Fibroblast of lung (primary cell): ENCODE measurements at places on chromosomes 16 and 17. TPM values are rescaled to one million over a fixed set of nuclear protein-coding genes. Genes with fewer than 3 reads are reported as not detected.

Gene HBA1
- not detected in 2 replicates for total RNA-seq

Gene NLRC3
- under 0.01 and 0.17 TPM in 2 replicates for total RNA-seq

Gene CES1
- 41.1 and 41.6 TPM in 2 replicates for total RNA-seq

Gene IFI35
- 31.3 and 34.5 TPM in 2 replicates for total RNA-seq

Gene CLDN9
- total RNA-seq: not detected in 2 replicates

Gene ACSM2A
- not detected in 2 replicates for total RNA-seq

Gene CD300E
- not detected in 2 replicates for total RNA-seq

Gene SLC22A31
- 0.17 and 0.26 TPM in 2 replicates for total RNA-seq

Gene ZNF778
- 7.4 and 9.4 TPM in 2 replicates for total RNA-seq

Gene TP53TG3F
- not detected in 2 replicates for total RNA-seq

Gene SBK1
- total RNA-seq: under 0.01 TPM in 2 replicates

Gene ASGR2
- total RNA-seq: not detected in 2 replicates

Gene TMC5
- total RNA-seq: not detected in 2 replicates

Gene SRCIN1
- total RNA-seq: under 0.01 TPM in 1 of 2 replicates, not detected in the other

Gene IGSF6
- under 0.01 TPM in 1 of 2 replicates, not detected in the other for total RNA-seq

Gene RDM1
- under 0.01 and 0.83 TPM in 2 replicates for total RNA-seq

Gene UBALD1
- total RNA-seq: 3.6 and 4.4 TPM in 2 replicates

Gene RBBP6
- 16.4 and 16.8 TPM in 2 replicates for total RNA-seq

Gene OR1F1
- total RNA-seq: not detected in 2 replicates

- H3K36me3 ChIP-seq: no peaks in the 10 kb centered on the region
- no peak for DNase-seq
- H3K27ac ChIP-seq: no peak overlapping the region
- no peak overlapping the region for H3K4me3 ChIP-seq
- no peaks in the 10 kb centered on the region for H3K27me3 ChIP-seq
These were observed 12.3 kb downstream of the CDH1 start for GRCh38 chr16:68749432-68749831.

- H3K4me1 ChIP-seq: no peaks in the 10 kb centered on the region
- H3K4me3 ChIP-seq: no peak overlapping the region
- H3K27ac ChIP-seq: no peak overlapping the region
- DNase-seq: no peak
- no peaks in the 10 kb centered on the region for H3K27me3 ChIP-seq
These were observed 40.3 kb downstream of the SDK2 start for GRCh38 chr17:73603971-73604370.

DNA sequence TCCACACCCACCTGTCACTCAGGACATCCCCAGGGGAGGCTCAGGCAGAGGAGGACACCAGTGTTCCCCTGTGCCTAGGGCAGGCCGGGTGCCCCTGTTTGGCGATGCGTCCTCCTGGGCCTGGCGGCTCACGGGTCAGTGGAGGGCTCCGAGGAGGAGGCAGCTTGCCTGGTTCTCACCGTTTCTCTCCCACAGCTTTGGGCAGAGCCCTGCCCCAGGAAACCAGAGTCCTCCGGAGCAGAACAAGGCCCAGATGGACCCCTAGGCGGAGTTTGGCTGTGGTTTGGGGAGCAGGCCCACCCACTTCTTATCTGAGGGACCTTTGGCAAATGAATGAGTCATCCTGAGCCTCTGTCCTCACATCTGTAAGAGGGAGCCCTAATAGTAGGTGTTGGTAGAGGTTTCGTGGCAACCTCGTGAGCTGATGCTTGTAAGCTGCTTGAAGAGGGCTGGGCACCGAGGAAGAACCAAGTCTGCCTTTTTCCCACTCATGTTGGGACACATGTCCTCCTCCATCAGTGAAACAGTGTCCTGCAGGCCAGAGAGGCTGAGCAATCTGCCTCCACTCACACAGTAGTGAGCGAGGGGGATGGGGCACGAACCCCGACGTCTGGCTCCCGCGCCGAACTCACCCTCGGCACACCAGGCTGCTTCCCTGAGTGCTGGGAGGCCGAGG lies 247.0 kb upstream of the CIBAR2 start:
- H3K36me3 ChIP-seq: peaks cover 1% of the 10 kb centered on the region
- H3K4me1 ChIP-seq: peaks cover 11% of the 10 kb centered on the region
- H3K27ac ChIP-seq: no peak overlapping the region
- no peaks in the 10 kb centered on the region for H3K27me3 ChIP-seq
- DNase-seq: peak; percentile 52
- no peak overlapping the region for H3K4me3 ChIP-seq

DNA sequence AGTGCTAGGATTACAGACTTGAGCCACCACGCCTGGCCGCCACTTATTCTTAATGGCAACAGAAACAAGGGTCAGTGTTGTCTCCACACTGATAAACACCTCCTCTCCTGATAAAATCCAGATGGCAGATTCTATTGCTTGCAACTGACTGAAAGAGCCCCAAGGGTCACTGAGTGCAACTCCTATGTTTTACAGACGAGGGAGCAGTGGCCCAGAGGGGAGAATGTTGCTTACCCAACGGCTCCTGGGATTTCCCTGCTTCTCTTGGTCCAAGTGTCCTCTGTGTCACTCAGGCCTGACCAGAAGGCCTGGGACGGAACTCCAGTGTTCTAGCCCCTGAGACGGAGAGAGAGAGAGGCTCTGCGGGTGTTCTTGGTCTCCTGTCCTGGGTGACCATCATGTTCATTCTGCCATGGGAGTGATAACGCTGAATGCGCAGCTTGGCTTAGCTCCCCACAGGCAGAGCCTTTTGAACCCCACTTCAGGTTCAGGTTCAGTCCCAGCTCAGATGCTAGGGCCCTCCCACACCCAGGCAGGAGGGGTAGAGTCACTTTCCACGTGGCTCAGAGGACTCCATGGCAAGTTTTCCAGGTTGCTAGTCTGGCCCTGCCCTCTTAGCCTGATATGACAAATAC lies 77.3 kb upstream of the NLRP1 start:
- H3K4me3 ChIP-seq: no peak overlapping the region
- no peak overlapping the region for H3K27ac ChIP-seq
- no peak for DNase-seq

GRCh38 chr16:10668322-10669045 lies 26.2 kb downstream of the TEKT5 start:
- H3K27ac ChIP-seq: no peak overlapping the region
- no peak overlapping the region for H3K4me3 ChIP-seq
- no peaks in the 10 kb centered on the region for H3K4me1 ChIP-seq
- H3K36me3 ChIP-seq: no peaks in the 10 kb centered on the region

DNA sequence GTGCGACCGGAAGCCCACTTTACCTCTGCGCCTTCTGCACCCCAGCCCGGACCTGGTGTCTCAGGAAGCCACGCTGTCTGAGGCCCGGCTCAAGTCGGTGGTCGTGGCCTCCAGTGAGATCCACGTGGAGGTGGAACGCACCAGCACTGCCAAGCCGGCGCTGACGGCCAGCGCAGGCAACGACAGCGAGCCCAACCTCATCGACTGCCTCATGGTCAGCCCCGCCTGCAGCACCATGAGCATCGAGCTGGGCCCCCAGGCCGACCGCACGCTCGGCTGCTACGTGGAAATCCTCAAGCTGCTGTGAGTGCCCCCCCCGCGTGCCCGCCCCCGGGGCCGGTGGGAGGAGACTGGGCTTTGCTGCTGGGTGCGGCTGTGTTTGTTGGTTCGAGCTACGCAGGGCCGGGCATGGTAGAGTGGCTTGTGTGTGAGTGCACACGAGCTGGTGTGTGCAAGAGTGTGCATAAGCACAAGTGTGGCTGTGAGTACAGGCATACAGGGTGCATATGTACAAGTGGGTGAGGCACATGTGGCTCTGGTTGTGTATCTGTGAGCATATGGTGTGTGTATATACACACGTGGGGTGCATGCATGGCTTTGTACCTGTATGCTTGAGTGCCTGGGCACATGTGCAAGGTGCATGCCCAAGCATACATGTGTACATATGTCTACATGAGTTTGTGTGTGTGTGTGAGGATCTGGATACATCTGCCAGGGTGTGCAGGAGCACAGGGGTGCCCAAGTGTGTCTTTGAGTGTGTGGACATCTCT lies 100.6 kb upstream of the PLCG2 start:
- H3K27me3 ChIP-seq: no peaks in the 10 kb centered on the region
- H3K4me1 ChIP-seq: no peaks in the 10 kb centered on the region
- no peak for DNase-seq
- no peaks in the 10 kb centered on the region for H3K36me3 ChIP-seq
- no peak overlapping the region for H3K4me3 ChIP-seq

DNA sequence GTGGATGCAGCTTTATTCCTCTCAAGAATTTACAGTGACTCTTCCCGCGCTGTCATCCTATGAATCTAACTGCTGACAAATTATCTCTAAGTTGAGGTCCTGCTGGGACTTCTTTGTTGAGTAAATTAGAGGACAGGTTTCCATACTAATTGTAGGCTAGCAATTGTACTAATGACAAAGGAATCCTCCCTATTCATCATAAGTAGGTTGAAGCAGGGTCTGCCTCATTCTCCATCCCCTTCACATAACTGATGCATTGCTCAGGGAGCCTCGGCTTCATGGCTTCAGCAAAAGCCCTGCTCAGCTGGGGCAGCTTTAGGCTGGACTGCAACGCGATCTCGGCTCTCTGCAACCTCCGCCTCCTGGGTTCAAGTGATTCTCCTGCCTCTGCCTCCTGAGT lies 83.1 kb upstream of the IRX6 start:
- DNase-seq: no peak
- no peaks in the 10 kb centered on the region for H3K27me3 ChIP-seq
- H3K4me1 ChIP-seq: no peaks in the 10 kb centered on the region
- no peak overlapping the region for H3K4me3 ChIP-seq
- H3K27ac ChIP-seq: no peak overlapping the region
- H3K36me3 ChIP-seq: no peaks in the 10 kb centered on the region

DNA sequence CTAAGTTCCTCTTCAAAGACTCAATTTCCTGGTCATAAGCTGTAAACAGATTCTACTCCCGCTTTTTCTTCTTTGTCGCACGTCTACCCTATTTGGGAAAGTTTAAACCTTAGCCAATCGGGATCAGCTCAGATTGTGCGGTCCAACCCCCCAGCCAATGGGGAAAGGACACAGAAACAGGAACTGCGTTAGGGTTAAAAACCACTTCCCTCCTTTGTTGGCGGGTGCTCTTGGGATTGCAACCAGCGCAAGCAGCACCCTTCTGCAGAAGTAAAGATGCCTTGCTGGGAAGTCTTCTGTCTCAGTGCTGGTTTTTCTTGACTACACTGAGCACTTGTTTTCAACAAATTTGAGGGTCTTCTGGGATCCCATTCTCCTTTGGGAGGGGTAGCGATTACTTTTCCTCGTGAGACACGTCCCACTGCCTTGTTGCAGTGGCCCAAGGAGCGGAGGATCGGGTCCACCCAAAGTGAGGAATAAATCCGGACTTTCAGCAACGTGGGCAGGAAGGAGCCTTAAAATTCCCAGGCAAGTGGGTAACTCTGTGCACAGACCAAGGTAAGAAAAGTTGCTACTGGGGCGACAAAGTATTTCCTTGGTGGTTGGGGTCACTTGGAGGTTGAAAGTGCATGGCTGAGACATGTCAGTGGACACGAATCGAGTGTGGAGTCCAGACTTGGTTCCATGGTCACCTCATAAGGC lies 1.0 kb upstream of the YPEL3 start:
- H3K4me3 ChIP-seq: no peak overlapping the region
- DNase-seq: no peak
- no peaks in the 10 kb centered on the region for H3K36me3 ChIP-seq

GRCh38 chr17:6471531-6472465 lies 27.5 kb downstream of the PIMREG start:
- H3K4me3 ChIP-seq: no peak overlapping the region
- H3K36me3 ChIP-seq: no peaks in the 10 kb centered on the region
- H3K4me1 ChIP-seq: no peaks in the 10 kb centered on the region
- no peak overlapping the region for H3K27ac ChIP-seq
- peak; percentile 70 for DNase-seq

GRCh38 chr16:86899151-86899550 lies 320.8 kb downstream of the FOXL1 start:
- H3K4me3 ChIP-seq: no peak overlapping the region
- no peak overlapping the region for H3K27ac ChIP-seq
- DNase-seq: no peak
- no peaks in the 10 kb centered on the region for H3K27me3 ChIP-seq

GRCh38 chr16:21224800-21225199 lies 8.7 kb upstream of the ANKS4B start:
- no peaks in the 10 kb centered on the region for H3K4me1 ChIP-seq
- H3K27ac ChIP-seq: no peak overlapping the region
- no peak for DNase-seq

- H3K36me3 ChIP-seq: peaks cover 35% of the 10 kb centered on the region
- no peak overlapping the region for H3K27ac ChIP-seq
- H3K4me1 ChIP-seq: no peaks in the 10 kb centered on the region
- no peaks in the 10 kb centered on the region for H3K27me3 ChIP-seq
These were observed 5.7 kb downstream of the PRSS53 start for GRCh38 chr16:31083081-31083480.

- no peak for DNase-seq
- H3K4me1 ChIP-seq: peaks cover 35% of the 10 kb centered on the region
- peak overlapping the region; percentile 16 for H3K27ac ChIP-seq
- H3K36me3 ChIP-seq: peaks cover 18% of the 10 kb centered on the region
- H3K4me3 ChIP-seq: no peak overlapping the region
These were observed 12.6 kb upstream of the FAAP100 start for GRCh38 chr17:81564778-81565177.

GRCh38 chr17:10051112-10051511 lies 146.0 kb upstream of the RCVRN start:
- no peak for DNase-seq
- H3K4me1 ChIP-seq: no peaks in the 10 kb centered on the region
- H3K36me3 ChIP-seq: no peaks in the 10 kb centered on the region
- no peak overlapping the region for H3K27ac ChIP-seq
- no peak overlapping the region for H3K4me3 ChIP-seq

DNA sequence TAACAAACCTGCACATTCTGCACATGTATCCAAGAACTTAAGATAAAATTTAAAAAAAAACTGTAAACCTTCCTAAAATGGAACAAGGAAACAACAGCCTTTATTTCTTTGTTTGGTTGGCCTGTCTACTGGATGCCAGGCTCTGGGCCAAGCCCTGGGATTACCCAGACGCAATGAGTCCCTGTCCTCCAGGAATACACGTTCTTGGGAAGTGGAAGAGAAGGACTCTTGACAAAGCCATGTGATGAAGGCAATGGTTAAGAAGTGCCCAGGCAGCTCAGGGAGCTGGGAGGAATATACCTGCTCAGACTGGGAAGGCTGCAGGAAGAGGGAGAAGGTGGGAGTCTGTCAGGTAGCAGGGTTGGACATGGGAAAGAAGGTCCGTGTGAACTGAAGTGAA lies 115.4 kb downstream of the AXIN2 start:
- H3K36me3 ChIP-seq: no peaks in the 10 kb centered on the region
- no peak overlapping the region for H3K4me3 ChIP-seq
- no peaks in the 10 kb centered on the region for H3K4me1 ChIP-seq
- no peak for DNase-seq
- peaks cover 9% of the 10 kb centered on the region for H3K27me3 ChIP-seq

DNA sequence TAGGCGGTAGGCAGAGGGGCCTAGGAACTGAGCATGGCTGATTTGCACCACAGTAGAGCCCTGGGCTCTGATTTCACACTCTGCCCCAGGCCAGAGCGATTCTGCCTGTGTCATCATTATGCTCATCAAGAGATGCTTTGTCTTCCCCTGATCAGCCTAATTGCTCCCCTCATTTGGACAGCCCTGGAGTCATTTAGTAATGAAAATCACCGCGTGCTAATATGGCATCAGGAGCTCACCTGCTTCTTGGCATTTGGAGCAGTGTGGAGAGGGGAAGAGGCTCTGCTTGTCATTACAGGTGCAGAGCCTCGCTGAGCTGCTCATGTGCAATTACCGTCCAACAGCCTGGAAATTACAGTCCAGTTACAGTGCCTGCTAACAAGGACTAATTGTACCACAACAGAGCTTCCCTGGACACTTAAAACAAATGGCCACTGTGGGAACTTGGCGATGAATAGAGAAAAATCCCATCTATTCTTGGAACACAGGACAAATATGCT lies 157.1 kb upstream of the WSCD1 start:
- H3K4me1 ChIP-seq: no peaks in the 10 kb centered on the region
- no peaks in the 10 kb centered on the region for H3K27me3 ChIP-seq
- DNase-seq: no peak
- H3K27ac ChIP-seq: no peak overlapping the region
